ENCODE measurements at places on chromosomes 4 and X.

- peak; percentile 30 for DNase-seq
Measured at GRCh38 chr4:20445933-20446723, 194.4 kb downstream of the SLIT2 start.

GRCh38 chrX:131910586-131910985 lies 112.5 kb upstream of the STK26 start:
- peak; percentile 20 for DNase-seq

DNA sequence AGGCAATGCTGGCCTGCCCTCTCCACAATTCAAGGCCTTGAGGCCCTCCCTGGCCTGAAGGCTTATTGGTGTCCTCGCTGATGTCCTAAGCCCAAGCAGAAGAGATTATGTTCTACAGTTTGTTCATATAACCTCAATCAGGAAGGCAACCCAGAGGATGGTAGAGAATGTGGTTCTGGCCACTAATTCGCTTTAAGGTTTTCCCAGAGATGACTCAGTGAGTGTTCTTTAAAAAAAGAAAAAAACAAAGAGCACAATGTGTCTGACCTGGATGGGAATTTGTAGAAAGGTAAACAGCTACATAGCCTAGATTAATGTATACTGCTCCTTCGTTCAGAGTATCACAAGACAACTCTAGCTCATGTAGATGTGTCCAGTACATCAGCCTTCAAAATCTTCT lies 66.0 kb downstream of the MANBA start:
- no peak for DNase-seq

DNA sequence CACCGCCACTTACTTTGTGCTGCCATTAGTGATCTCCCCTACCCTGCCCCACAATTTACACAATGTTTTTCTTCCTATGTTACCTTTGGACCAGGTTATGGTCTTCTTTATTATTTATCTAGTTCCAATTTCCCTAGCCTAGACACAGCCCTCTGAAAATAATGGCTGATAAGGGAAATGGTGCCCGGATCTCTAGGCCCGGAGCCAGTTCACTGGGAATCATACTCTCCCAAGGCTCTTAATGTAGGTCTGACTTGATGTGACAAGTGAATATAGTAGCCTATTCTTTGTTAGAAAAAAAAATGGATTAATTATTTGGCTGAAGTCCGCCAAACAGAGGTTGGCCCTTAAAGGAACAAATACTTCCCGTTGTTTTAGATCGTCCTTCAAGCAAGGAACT lies 208.0 kb downstream of the RELL1 start:
- no peak for DNase-seq

GRCh38 chr4:148850257-148850995 lies 408.2 kb upstream of the NR3C2 start:
- DNase-seq, result no peak

- no peak for DNase-seq
Measured at GRCh38 chrX:662126-662525, 31.5 kb downstream of the SHOX start.

DNA sequence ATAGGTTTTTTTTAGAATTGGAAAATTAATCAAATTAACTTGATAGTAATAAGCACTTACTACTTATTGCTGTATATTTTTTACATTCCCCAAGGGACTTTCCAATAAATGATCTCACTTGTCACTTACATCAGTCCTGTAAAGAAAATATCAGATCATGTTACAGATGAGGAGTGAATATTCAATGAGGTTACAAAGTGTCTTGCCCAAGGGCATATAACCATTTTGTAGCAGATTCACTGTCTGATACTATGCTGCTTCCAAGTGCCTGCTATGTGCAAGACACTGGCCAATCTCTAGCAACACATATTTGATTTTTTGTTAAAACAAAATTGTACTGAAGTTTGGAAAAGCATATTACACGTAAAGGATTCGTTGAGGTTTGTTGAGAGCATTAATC lies 1287.7 kb downstream of the FAM133A start:
- no peak for DNase-seq

GRCh38 chr4:171582961-171583581 lies 230.1 kb upstream of the GALNTL6 start:
- DNase-seq, result no peak

DNA sequence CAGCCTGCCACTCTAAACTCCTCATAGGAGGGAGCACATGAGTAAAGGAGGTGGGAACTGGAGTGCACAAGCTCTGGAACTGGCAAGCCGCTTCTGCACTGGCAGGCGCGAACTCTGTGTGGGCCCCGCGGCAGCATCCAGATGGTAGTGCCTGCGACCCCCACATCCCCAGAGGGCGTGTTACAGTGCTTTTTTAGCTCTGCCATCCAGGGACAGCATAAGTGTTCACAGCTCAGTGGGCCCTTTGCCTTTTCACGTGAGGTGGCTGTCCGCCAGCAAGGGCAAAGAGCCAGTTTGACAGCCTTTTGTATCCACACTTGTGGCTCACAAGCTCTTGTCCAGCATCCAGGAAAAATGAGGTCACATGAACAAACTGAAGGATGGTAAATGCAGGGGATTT lies 581.6 kb upstream of the DIAPH2 start:
- DNase-seq, result no peak

GRCh38 chr4:91243132-91243531 lies 1060.6 kb upstream of the GRID2 start:
- DNase-seq, result no peak

DNA sequence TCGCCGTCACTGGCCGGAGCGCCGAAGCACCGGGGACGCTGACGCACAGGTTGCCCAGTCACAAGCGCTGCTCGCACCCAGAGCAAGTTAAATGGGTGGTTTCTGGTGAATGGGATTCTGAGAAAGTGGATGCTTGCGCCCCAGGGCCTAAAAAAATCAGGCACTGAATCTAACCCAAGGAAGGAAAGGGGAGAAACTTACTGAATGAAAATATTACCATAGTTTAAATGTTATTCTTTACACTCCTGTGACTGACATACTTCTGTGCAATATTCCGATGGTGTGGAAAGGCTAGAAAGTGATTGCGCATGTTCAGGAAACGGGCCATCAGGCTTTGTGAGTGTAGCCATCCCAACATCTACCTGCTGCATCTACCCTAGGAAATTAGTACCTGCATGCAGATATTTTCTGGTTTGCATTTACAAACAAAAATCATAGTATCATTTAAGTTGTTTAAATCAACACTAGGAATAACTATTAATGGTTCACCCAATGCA lies 838 bp upstream of the ABCG2 start:
- DNase-seq, result no peak

DNA sequence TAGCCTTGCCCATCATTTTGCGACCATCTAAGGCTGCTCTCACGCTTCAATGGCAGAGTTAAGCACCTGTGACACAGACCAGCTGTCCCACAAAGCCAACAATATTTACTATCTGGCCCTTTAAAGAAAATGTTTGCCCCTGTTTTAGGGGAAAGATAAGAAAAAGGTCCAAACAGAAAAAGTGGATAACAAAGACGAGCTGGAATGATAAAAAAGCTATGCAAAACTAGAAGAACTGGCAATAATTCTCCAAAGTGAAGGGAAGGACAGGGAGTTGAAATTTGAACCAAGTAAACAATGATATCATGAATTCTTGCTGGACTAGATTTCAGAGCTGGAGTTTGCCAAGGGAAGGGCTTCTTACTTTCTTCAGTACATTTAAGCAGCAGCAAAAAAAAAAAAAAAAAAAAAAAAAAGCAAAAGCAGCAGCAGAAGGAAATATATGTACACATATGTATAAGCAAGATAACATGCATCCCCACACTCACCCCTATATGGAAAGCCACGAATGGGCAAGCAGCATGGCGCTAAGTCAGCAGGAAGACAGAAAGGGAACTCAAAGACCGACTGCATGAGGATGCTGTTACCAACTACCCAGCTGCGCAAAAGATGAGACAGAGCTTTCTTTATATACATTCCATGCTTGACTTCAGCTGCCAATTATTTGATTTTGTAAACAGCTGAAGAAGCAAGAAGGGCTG lies 12.5 kb downstream of the TRAPPC2 start:
- peak; percentile 92 for DNase-seq

- DNase-seq, result peak; percentile 56
Measured at GRCh38 chr4:137378821-137379220, 153.5 kb downstream of the PCDH18 start.

DNA sequence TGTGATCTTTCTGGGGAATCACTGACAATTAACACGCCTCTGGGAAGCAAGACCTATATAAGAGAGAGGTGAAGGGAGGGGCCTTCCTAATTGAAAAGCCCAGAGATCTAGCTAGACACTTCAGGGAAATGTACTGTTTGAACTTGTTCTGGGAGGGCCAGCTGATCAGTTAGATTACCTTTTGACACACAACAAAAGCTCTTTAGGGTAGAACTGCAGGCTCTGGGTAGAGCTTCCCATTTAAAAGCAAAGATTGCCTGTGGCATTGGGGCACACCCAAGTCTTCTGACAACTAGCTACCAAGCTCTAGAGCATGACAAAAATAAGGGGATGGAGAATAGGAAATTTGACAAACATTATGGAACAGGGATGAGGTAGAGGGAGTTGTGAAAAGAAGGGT lies 26.3 kb downstream of the AREG start:
- peak; percentile 34 for DNase-seq

DNA sequence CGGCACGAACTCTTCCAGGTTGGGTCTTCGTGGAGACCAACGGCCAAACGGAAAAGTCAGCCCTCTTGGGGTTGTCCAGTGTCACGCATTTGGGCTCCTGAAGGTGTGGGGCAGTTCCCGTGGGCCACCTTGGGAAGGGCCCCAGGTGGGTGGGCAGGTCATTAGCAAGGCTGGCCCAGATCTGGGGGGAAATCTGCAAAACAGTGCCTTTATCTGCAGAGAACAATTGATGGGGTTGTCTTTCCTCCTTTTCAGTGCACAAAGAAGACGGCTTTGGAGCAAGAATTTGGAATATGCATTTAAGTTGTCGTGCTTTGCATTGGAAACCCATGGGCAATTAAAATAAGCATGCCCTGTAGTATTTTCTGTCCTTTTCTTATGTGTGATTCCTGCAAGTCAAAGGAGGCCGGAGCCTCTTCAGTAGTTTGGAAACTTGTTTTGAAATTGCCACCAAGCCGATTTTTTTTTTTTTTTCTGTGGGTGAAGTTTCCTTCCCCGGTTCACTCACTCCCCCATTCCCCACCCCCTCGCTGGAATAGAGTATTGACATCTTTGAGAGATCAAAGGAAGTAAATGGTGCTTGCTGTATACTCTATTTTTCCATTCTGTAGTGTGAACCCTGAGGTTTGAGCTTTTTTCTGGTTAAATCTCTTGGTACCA lies 9.8 kb downstream of the ZIC3 start:
- DNase-seq, result no peak

DNA sequence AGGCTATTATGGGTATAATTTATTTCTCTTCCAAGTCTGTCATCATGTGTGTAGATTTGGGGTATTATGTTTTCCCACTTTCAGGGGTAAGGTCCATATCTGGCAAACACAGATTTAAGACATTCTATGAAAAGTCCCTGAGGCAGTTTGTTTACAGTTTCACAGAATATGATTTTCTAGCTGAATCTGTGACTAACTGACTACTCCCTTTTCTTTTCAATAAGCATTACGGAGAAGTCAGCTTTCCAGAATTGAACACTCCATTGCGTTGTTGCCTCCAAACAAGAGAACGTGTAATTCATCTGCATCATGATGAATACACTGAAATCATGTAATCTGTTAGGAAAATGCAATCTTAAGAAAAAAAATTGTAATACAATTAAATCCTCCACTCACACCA lies 226.7 kb upstream of the SFRP2 start:
- peak; percentile 24 for DNase-seq

DNA sequence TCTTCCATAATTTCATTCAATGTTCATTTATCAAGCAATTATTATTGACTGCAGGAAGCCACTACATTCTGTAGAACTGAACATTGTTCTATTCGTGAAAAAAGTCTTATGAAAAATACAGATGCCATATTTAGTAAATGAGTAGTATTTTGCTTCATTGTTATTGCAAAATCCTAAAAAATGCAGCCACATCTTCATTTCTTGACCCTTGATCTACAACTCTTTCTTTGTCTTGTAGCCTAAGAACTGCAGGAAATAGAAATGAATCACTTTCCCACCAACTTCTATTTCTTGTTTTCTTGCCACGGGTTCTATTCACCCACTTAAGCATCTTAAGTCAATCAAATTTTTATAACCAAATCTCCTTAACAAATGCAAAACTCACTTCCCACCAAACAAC lies 63.3 kb downstream of the KCNIP4 start:
- DNase-seq, result no peak

DNA sequence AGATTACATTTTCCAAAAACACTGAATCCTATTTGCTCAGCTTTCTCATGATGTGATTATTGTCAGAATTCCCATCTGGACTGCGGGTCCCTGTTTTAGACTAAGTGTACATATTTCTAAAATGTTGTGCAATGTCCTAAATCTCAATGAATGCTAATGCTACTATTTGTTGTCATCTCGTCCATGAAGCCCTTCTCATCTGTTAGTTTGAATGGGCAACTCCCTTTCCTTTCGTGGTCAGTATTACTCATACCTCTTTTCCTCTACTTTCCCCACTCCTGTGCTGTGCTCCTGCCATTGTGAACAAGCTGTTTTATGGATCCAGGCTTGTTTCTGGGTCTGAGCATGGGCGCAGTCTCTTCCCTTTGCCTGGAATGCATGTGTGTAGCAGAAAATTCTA lies 91.0 kb downstream of the MID1 start:
- DNase-seq, result no peak

DNA sequence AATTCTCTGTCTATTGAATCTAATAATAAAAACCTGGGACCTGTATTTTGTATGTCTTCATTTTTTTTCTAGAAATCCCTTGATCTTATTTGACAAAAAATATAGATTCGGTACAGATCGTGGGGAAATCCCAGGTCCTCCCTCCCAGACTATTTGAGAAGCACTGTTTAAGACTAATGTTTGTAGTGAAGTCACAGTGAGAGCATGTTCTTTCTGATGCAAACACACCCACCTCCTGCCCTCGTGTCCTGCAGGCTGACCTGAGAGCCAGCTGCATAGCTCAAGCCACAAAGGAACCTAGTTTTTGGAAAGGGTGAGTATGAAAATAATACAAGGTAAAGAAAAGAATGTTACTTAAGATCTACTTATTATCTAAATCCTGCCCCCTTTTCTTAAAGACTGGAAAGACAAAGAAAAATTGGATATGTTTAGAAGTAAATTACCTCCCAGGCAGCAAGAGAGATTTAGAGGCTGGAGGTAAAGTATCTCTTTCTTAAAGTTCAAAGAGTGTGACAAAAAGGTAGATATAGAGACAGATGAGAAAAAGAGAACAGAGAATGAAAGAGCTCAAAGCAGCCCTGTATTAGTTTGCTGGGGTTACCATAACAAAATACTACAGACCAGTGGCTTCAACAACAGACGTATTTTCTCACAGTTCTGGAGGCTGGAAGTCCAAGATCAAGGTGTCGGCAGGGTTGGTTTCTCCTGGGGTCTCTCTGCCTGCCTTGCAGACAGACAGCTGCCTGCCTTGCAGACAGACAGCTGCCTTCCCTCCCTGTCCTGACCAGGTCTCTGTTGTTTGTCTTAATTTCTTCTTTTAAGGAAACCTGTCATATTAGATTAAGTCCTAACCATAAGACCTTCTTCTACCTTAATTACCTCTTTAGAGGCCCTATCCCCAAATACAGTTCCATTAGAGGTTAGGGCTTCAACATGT lies 20.4 kb upstream of the DCTD start:
- DNase-seq, result no peak

GRCh38 chr4:67201334-67201733 lies 344.0 kb downstream of the CENPC start:
- no peak for DNase-seq
